ENCODE measurements at places on chromosomes 5 and 9.

- DNase-seq, result no peak
Observed at GRCh38 chr9:130805510-130806326, 29.3 kb upstream of the ABL1 start.

DNA sequence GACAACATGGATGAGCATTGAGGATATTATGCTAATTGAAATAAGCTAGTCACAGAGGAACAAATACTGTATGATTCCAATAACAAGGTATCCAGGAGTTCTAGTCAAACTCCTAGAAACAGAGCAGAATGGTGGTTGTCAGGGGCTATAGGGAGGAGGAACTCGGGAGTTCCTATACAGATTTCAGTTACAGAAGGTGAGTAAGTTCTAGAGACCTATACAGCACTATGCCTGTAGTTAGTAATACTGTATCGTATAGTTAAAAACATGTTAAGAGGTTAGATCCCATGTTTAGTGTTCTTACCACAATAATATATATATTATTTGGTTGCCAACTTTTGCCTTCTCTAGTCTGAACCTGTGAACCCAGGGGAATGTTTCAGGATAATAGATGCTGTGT, 7.9 kb upstream of the OXCT1 start:
- DNase-seq, result no peak

DNA sequence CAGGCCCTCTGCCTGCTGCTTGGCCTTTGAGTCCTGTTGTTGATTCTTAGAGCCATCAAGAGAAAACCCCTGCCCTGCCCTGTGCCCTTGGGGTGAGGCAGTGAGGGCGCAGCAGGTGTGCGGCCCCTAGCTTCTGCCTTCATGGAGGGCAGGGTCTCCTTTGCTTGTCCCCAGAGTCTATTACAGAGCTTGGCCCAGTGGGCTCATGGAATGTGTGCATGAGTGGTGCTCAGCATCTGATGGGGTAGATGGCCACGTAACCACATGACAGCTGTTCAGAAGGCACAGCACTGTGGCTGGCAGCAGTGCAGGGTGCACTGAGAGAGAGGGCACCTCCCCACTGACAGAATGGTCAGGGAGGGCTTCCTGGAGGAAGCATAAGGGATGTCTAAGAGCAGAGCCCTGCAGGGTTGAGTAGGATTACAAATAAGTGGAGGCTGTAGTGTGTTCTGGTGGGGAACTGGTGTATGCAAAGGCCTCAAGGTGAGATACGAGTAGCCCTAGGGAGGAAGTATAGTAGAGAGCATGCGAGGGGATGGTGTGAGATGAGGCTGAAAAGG, 70.8 kb downstream of the MACROH2A1 start:
- no peak for DNase-seq

DNA sequence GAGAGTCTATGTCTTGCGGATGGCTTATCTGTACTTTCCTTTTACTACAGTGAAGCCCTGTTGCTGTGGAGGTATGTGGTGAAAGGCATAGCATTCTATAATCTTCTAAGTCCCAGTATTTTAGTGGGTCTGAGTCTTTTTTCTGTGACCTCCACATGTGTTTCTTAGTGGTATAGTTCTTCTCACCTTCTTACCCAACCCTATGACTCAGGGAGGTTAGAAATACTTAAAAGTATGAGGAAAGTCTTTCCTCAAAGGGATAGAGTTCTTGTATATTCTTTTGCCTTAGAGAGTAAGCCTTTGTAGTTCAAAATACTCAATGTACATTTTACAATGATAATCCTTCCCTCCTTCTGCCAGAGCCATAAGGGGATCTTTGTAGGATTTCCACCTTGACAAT, 621.9 kb upstream of the CTNND2 start:
- no peak for DNase-seq

GRCh38 chr5:172765766-172766286, 5.2 kb downstream of the DUSP1 start:
- no peak for DNase-seq

DNA sequence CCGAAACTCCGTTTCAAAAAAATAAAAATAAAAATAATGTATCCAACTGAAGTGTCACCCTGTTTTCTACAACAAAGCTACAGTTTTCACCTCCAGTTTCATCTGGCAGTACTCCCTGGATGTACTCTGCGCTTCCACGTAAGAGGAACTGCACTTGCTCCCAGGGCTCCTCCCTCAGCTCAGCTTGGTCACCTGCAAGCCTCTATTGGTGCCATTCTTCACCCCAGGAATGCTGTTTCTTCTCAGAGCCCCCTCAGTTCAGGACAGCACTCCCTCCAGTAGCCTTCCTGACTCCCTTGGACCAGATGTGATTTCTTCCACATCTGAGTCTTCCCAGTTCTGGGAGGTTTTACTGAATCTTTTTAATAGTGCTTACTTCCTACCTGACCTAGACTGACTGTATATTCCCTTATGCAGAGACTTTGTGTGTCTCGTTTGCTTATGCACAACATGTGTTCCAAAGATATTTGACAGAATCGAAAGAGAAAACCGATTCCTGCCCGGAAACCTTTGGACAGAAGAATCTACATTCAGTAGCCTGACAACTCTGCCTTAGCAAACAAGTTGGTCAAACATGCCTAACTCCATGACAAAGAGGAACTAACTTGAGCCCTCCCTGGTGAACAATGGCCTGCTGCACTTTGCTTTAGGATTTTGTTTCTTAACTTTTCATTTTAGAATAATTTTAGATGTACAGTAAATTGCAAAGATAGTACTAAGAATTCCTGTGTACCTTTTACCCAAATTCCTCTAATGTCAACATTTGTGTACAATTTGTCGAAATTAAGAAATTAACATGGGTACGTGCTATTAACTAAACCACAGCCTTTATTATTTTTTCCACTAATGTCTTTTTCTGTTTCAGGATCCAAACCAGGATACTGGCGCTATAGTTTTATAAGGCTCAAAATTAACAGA, 814 bp downstream of the CCDC125 start:
- DNase-seq, result no peak

- DNase-seq, result no peak
Observed at GRCh38 chr5:158384535-158385481, 525.9 kb upstream of the CLINT1 start.

DNA sequence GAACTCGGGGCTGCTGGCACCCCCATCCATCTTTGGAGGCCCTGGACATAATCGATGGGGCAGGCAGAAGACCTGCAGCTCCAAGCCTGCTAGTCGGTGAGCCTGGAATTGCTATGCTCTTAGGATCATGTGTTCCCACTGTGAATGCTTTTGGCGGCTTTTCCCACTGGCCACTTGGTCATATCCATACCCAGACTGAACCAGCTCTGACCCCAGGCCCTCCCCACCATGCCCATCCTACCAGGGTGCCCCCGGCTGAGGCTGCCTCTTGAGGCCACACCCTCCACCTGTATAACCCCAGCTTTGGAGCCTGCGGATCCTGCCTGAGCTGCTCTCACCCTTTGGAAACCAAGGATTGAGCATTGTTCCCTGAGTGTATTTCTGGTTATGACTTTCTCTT, 113.5 kb downstream of the TENT4A start:
- no peak for DNase-seq

GRCh38 chr5:63820577-63820976, 141.7 kb downstream of the HTR1A start:
- no peak for DNase-seq

DNA sequence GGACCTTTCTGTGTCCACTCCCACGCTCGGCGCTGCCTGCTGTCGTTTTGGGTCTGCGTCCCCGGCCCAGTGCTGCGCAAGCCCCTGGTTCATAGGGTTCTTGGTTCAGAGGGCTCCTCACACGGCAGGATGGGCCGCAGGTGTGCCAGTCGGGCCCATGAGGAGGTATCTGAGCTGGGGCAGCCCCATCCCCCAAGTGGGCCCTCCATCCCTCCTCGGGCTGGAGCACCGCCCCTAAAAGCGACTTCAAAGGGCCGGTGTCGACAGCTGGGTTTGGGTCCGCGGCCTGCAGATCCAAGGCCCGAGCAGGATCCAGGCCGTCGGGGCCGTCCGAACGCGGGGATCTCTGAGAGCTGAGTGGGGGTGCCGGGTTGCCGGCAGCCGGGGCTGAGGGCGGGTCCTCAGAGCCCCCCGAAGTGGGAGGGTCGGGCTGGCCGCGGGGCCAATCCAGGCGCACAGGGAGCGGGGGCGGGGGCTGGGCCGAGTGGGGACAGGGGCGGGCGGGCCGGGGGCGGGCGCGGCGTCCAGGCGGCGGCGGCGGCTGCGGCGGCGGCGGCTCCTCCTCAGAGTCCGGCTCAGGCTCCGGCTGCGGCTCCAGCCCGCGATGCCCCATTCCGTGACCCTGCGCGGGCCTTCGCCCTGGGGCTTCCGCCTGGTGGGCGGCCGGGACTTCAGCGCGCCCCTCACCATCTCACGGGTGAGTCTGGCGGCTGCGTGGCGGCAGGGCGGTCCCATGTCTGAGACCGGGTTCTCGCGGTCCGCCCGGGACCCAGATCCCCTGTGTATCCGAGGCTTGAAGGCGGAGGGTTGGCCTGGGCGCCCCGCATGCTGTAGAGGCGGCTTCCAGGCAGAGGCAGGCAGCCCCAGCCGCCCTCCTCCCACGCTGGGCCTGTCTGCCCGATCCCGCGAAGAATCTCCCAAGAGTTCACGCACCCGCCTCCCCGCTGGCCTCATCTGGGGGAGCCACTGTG, at the start of gene PDLIM4:
Gene PDLIM4 (plus strand): TSS at position 566 of the 971 bp plus-strand sequence. CDS start 39 bp downstream, at position 605.
- DNase-seq, result no peak

DNA sequence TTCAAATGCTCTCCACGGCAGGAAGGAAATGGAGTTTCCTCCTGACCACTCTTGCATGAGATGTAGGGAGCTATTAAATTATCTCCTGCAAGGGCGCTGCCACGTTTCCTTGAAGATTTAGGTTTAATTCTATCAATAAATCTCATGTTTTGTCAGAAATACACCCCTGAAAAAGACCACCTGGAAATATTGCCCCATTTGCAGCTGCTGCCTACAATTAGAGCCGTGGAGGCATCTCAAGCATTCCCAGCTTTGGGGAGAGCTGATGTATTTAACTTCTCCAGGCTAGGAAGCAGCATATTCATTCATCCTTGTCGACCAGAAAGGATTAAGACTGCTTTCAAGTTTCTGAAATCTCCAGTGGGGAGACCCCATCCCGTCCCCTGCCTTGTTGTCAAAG, 40.5 kb downstream of the CCNJL start:
- no peak for DNase-seq
